SHP77 treated with DMSO at 0.1 percent for 48 hours (cell line): ENCODE measurements at places on chromosomes 3 and 15.

GRCh38 chr3:169362868-169363267, 300.6 kb downstream of the MECOM start:
- no peak for DNase-seq

DNA sequence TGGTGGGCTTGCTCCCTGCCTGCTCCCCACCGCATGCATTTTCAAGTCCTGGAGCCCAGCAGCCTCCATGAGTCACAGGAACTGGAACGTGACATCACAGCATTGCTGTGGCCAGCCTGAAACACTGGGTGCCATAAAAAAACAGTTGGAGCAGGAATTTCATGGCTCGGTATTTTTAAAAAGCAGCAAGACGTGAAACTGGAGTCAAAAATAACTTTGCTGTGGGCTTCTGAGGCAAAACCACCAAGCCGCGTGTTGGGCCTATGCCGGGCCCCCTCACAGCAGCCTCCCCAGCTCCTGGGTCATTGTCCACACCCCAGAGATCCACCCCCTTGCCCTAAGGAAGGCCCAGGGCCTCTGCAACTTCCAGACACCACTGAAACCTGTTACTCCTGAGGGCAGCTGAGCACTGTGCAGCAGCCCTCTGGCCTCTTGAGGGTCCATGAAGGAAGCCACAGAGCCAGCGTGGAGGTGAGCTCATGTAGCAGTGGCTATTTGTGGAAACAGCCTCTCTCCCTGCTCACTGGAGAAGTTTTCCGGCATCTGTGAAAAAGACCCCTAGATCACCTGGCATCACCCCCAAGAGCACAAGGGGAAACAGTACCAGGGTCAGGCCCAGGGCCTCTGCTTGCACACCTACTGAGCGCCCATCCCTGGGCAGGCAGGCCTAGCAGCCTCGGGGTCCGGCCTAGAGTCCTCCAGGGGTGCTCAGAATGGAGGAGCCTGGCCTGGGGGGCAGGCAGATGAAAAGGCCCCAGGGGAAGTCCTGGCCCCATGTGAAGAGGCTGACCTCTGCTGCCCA, 34.0 kb upstream of the DUSP7 start:
- DNase-seq = no peak

DNA sequence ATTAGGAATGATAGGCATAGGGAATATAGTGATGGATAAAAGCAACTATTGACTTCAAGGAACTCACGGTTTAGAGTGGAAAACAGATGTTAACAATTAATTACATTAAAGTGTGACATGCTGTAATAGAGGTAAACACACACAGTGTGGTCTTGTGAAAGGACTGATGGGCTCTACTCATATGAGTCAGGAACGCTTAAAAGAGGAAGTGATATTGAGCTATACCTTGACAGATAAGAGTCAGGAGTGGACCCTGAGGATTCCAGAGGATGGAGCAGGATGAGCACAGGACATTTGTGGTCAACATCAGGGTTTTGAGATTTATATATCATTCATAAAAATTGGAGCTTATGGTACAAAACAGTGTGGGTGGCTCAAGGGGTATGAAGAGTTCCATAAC, 11.0 kb downstream of the EXOG start:
- no peak for DNase-seq

DNA sequence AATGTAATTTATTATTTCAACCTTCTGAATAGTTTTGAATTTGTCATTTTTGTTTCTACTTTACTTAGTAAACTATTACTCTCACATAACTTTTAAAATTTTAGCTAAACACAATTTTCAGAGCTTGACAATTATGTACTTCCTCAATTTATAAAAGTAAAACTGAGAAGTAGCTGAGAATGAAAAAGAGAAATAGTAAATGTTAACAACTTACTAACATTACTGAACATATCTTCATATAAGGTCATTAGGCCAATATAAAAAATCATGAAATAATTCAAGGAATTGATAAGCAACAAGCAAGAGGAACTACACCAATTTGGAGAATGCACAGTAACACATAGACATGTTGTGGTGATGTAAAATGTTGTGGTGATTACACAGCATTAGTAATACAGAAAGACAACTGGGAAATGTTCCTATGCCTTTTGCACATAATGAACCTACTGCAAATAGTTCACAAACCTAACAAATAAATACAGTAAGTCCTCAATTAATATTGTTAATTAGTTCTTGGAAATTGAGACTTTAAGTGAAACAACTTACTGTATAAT, 137.9 kb downstream of the CBLB start:
- DNase-seq = no peak

DNA sequence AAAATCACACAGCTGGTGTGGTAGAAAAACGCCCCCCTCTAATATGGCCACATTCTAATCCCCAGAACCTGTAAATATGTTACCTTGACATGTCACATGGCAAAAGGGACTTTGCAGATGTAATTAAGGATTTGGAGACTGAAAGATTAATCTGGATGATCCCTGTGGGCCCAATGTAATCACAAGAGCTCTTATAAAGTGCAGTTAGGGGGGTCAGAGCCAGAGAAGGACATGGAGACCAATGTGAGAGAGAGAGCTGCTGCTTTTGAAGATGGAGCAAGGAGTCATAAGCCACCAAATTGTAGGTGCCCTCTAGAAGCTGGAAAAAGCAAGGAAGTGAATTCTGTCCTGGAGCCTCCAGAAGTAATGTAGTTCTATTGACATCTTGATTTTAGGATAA, 152.6 kb downstream of the PEX5L start:
- no peak for DNase-seq

DNA sequence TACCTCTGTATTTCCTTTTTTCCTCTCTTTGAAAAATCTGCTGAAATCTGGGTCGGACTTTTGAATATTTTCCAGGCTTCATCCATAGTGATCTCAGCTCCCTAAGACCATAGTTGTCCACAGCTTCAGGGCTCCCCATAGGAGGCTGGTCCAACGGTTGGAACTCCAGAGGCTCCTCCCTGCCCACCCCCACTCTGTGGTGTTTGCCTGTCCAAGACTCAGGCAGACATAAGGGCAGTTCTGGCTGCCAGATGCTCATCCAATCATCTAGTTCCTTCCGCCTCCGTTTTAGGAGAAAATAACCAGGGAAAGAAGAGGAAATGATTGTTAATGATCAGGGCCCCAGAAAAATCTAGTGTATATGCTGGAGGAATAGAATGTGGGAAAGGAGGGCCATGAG, 27.9 kb upstream of the PRTG start:
- DNase-seq = no peak

GRCh38 chr15:44501768-44502366, 35.1 kb upstream of the EIF3J start:
- DNase-seq = peak; percentile 4

- DNase-seq = no peak
Measured at GRCh38 chr3:188287339-188287738, 133.4 kb downstream of the LPP start.

DNA sequence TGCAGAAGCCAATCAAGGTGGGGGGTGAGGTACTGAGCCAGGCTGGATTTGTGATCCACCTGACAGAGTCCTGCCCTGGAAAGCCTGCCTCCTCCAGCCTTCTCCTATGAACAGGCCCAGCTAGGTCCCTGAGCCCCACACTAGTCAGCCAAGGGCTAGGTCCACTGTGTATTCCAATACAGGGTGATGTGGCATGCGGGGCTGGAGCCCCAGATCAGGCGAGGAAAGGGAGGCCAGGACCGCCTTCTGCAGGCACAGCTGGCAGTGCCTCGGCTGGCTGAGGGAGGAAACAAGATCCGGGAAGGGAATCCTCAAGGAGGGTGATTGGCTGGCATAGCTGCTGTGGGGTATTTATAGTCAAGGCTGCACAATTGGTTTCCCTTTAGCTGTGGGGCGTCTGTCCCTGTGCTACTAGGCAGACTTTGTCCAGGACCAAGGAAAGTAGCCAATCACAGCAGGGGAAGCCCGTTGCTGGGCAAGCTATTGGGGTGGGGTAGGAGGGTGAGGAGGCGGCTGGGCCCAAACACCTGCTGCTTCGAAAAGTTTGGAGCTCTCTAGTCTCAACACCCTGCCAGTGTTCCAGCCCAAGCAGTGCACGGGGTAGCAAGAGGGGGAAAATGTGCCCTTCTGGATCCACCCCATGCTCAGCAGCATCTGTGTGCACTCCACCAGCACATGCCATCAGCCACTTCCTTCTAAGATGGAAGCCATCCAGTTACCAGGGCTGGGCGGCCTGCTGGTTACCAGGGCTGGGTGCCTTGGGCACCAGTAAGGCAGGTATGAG, 5.9 kb downstream of the KY start:
- no peak for DNase-seq

DNA sequence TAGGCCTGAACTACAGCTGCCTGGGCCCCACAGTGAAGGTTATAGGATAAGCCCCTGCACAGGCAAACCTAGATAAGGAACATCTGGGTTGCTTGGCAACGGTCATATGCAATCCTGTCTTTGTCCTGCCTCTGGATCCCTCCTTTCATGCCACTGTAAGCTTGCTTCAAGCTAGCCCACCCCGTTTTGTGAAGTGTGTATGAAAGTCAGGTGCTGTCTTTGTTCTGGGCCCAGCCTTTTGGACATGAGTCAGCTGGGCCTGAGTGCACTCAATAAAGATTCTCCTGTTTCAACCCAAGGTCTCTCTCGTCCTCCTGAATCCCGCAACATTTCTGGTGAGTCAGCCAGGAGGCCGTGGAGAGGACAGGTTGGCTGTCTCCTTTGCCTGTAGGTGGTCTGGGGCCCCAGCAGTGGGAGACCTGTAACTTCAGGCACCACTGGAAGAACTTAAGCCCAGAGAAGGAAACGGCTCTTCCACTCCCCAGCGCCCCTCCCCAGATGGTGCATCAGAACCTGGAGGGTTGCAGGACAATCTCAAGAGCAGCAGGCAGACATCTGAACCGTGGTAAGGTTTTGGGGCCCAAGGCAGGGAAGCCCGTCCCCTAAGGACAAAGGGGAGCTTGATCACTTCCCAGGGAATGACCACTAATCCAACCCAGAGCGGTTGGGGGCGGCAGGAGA, 8.3 kb upstream of the SLC9C1 start:
- DNase-seq = no peak

GRCh38 chr3:4474683-4475490, 7.8 kb upstream of the SUMF1 start:
- no peak for DNase-seq
